PC-9 (cell line): ENCODE measurements at places on chromosomes 3 and 15.

- peak; percentile 61 for DNase-seq
Observed at GRCh38 chr3:27568393-27568792, 84.2 kb upstream of the SLC4A7 start.

DNA sequence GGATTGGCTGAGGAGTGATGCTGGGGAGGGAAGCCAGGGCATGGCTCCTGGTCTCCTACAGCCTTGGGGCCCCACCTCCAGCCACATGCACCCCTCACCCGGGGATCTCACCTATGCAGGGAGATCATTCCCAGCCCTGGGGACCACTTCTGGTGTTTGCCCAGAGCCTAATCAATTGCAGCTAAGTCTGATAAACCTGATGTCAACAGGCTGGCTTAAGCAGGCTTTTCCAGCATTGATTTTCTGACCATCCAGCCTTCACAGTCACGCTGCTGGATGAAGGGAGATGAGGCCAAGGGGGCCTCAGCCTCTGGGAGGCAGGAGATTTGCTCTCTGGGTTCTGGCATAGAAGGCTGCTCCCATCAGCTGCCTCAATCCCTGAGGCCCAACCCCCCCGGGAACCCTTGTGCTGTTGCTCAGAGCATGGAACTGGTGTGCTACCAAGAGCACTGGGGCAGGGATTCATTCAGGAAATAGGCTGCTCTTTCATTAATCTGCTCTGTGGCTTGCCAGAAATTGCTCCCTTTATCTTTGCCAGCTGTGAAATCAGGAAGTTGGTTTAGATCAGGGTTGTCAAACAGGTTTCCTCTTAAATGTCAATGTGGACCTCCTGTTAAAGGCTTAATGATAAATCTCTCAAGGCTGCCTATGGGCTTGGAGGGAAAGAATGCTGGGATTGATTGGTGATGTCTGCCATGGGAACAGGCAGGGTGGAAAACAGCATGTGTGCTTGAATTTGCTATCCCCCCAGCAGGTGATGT, 19.0 kb downstream of the FAM3D start:
- DNase-seq, result peak; percentile 75

- DNase-seq, result no peak
Observed at GRCh38 chr15:80880086-80880485, 100.9 kb downstream of the CEMIP start.

- no peak for DNase-seq
Observed at GRCh38 chr3:121661376-121661775, 673 bp upstream of the HCLS1 start.

GRCh38 chr15:79035111-79035601, 55.4 kb downstream of the RASGRF1 start:
- no peak for DNase-seq

DNA sequence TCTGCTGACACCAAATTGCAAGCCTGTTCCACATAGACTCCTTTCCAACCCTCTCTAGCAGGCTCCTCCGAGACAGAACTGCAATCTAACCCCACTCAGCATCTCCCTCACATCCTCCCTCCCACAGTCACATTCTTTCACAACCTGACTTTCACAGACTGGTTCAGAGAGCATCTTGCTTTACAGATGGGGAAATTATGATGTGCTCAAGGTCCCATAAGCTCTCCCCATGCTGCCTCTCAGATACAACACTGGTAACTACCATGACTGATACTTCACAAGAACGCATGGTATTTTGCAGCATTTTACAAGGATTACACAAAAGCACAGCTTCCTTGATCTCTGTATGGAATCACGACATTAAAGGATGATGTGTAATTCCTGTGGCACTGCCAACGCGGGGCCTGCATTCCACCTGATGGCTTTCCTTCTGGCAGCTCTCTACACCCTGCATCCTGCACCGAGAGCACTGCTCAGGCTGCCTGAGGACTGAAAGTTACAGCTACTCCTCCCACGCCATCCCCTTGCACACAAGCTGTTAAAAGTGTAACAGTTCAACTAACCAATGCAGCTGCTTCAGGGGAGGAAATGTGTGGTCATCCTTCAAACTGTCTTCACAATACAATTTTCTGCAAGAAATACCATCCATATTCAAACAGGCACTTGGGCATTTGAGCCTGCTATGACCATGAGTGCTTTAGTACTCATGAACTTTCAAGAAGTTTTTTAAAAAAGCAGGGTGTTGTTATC, 27.6 kb downstream of the TBC1D2B start:
- DNase-seq, result no peak

- no peak for DNase-seq
Observed at GRCh38 chr15:101559952-101560351, 70.4 kb upstream of the PCSK6 start.

DNA sequence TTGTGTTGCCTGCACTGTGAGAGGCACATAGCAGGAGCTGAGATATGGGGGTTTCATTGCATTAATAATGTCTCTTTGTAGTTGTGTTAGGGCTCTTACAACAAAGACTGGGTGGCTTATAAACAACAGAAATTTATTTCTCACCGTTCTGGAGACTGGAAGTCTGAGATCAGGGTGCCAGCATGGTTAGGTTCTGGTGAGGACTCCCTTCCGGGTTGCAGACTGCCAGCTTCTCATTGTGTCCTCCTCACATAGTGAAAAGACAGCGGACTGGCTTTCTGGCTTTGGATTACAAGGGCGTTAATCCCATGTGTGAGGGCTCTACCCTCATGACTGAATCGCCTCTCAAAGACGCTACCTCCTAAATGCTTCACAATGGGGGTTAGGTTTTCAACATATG, 20.6 kb downstream of the TMEM108 start:
- DNase-seq, result no peak

DNA sequence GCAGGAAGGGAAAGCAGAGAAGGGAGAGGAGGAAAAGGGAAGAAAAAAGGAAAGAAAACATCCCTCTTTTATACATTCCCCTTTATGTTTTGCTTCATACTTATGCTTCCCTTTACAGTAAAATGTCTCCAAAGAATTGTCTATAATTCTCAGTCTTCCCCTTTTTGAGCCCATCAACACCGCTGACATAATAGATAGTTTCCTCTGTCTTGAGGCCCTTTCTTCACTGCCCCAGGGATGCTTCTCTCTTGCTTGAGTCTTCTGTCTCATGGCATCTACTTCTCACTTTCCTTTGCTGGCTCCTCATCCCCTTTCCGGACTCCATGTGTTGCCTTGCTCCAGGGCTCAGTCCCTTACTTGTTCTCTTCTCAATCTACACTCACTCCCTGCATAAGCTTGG, 99.7 kb upstream of the DAZL start:
- DNase-seq, result no peak

DNA sequence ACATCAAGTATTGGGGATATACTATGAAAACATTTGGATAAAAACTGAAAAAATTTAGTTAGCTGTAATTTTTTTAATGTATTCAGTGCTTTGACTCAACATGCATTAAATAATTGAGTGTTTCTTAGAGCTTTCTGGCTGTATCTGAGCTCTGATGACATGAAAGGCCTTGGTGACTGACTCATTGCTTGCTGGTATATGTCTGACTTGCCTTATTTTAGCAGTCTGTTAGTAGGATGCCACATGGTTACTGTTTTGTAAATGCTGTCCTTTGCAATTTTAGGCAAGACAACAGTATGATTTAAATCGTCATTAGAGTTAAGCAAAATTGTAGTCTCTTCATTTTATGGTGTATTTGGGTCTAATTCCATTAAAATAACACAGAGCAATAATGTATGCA, 199.2 kb downstream of the GHSR start:
- no peak for DNase-seq

- DNase-seq, result no peak
Observed at GRCh38 chr15:71304681-71305080, 189.4 kb downstream of the THSD4 start.

DNA sequence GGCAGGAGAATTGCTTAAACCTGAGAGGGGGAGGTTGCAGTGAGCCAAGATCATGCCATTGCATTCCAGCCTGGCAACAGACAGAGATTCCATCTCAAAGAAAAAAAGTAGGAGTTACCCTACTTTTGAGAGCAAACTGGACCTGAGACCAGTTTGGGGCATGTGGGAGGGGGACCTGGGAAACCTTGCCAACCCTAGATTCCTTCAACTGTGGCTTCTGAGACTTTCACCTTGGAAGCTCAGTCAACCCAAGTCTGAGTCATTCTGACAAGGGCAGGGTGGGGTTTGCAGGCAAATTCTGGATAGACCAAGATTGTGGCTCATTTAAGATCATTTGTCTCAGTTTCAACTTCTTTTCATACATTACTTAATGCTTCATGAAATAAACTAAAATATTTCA, 23.8 kb upstream of the SIAH2 start:
- peak; percentile 80 for DNase-seq

- no peak for DNase-seq
Observed at GRCh38 chr3:32835961-32836360, 18.2 kb downstream of the TRIM71 start.

DNA sequence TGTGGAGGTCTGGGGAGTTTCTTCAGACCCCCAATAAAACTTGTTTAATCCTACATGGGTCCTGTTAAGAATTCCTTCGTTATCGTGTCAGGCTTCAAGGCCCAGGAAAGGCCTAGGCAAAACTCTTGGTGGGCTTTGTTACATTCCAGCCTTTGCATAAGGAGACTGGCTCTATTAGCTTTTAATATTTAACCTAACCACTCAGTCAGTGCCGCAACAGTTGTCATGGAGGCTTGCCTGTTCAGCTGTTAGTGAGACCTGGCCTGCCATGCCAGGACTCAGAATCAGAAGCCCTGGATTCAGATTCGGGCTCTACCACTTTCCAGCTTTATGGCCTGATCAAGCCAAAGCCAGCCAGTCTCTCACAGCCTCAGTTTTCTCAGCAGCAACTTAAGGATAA, 19.6 kb downstream of the EIF1B start:
- DNase-seq, result no peak
